ENCODE measurements at places on chromosomes 12 and 14. TPM values are rescaled to one million over a fixed set of nuclear protein-coding genes. Genes with fewer than 3 reads are reported as not detected.

- no peak for DNase-seq
These were observed 24.0 kb downstream of the POLE start for GRCh38 chr12:132662901-132663755.

- DNase-seq = peak; percentile 78
These were observed 32.7 kb upstream of the FBLN5 start for GRCh38 chr14:91980157-91980556.

GRCh38 chr12:19922717-19923116, 445.6 kb upstream of the PDE3A start:
- no peak for DNase-seq

- no peak for DNase-seq
These were observed 1145.4 kb upstream of the TMEM132C start for GRCh38 chr12:127121494-127122084.

DNA sequence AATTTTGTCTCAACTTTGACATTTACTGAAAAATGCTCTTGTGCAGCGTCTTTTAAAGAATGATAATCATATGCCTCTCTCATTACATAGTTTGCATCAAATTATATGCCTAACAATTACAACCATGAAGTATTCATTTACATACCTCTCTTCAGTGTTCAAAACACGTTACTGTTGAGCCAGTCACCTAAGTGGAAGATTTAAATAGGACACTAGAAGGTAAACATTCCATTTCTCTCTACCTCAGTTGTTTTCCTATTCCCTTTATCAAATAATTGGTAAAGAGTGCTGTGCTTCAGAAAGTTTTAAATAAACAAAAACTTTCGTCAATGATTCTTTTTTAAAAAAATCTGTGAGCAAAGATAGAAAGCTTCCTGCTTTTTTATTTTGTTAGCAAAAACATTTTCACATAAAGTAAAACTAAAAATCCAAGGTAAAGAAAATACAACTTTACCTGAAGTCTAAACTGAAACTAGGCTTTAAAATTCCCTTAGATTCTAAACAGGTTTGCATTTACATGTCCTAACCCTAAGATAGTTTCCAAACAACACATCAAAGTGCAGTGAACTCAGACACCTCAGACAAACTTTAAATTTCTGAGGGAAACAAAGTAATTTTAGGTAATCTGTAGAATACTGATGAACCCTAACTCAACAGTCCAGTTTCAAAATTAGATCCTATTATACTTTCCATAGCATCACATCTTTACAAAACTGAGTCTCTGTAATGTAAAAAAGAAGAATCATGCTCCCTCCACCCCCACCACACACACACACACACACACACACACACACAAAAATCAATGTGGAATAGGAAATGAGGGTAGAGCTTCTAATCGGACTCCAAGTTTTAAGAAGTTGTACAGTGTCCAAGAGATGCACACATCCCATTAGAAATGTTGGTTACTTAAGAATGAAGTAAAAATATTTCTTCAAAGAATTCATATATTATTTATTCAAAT, 46.2 kb downstream of the PAWR start:
- no peak for DNase-seq

IL31 gene
- total RNA-seq = not detected

DNA sequence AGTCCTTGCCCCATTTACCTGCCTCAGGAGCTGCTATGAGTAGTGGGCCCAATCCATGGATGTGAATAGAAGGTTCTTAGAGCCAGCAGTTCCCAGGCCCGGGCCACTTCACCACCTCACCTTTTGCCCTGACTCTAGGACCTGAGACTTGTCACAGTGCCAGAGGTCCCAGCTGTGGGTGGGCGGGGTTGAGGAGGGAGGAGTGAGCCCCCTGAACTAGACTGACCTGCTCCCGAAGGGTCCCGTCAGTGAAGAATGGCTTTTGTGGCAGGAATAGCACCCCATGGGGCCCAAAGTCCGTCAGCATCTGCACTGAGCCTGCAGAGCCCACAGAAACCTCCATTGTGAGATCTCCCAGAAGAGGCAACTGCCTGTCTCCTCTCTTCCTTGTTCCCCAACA, 12.9 kb downstream of the ABCD4 start:
- no peak for DNase-seq

GRCh38 chr12:102167821-102168604, 29.6 kb downstream of the PMCH start:
- DNase-seq = no peak

- no peak for DNase-seq
These were observed 1257.6 kb upstream of the FLRT2 start for GRCh38 chr14:84272290-84272721.

DNA sequence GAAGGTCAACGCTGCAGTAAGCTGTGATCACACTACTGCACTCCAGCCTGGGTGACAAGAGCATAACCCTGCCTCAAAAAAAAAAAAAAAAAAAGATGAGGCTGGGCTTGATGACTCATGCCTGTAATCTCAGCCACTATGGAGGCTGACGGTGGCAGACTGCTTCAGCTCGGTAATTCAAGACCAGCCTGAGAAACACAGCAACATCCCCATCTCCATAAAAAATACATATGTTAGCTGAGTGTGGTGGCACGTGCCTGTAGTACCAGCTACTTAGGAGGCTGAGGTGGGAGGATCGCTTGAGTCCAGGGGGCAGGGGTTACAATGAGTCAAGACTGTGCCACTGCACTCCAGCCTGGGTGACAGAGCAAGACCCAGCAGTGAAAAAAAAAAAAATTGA, 50.4 kb downstream of the GXYLT1 start:
- DNase-seq = peak; percentile 80

BCL7A gene
- total RNA-seq = 7.1 TPM

- no peak for DNase-seq
These were observed 142.2 kb upstream of the HMGA2 start for GRCh38 chr12:65682112-65682511.

Measured in Daoy (cell line).